CD14-positive monocyte (primary cell): ENCODE measurements at places on chromosomes 6 and 20.

GRCh38 chr20:3165473-3166337 is 6.0 kb upstream of the FASTKD5 start:
- DNase-seq = no peak

- no peak for DNase-seq
These were observed 20.0 kb upstream of the KCNK5 start for GRCh38 chr6:39249278-39249677.

GRCh38 chr20:17698384-17698783 is 1.4 kb upstream of the BANF2 start:
- no peak for DNase-seq

DNA sequence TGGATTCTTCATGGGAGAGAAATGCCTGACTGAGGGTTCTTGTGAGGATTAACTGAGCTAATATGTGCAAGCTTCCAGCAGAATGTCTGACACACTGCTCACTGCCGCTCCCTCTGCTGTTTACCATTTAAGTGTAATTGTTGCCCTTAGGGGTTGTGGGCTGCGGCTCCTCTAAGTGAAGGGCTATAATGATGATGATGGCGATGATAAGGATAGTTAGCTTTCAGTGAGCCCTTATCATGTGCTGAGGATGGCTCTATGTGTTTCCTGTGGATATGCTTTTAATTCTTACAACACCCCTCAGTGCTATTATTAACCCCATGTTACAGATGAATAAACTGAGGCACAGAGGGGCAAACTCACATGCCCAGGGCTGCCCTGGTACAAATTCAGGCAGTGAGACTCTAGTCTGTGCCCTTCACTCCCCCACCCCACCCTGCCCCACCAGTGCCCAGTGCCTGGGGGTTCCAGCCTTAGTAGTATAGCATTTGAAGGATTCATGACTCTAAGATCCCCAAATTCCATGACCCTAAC is 33.4 kb downstream of the TGM2 start:
- no peak for DNase-seq

DNA sequence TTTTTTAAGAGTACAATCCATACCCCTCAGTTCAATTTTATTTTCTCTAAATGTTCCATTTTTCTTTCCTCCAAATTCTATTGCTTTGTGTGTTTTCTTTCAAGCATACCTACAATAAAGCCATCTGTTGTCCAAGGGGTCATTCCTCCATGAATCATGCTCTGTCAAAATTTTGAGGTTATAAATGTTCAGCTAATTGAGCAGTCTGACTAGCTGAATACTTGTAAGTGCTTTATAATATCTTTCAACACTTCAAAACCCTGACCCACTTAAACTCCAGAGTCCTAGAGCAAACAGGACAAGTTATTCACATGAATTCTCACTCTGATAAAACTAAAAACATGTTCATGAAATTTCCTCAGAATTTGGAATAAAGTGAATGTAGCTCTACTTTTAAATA is 33.4 kb upstream of the EYA4 start:
- DNase-seq = no peak

DNA sequence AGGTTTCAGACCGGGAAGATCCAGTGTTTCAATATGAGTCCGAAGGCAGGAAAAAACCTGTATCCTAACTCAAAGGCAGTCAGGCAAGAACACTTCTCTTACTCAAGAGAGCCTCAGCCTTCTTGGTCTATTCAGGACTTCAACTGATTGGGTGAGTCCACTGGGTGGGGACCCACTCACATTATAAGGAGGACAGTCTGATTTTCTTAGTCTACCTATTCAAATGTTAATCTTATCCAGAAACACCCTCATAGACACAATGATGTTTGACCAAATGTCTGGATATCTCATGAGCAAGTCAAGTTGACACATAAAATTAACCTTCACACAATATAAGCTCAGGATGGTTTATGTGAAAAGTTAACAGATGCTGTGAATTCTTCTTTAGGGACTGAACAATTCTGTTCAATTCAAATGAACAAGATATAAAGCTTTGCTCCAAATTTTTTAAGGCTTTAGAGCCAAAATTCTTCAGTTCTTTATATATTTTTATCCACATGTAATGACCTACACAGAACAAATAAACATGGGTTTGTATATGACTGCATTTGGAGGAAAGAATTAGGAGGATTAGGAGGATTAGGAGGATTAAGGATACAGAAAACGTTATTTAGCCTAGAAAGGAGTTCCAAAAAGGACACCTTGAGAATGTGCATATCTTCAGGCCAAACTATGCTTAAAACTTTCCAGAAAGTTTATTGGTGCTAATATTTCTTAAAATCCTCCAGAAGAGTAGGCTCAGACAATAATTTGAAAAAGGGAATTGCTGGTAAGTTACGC is 35.3 kb upstream of the LAMA2 start:
- no peak for DNase-seq

GRCh38 chr6:116877743-116878142 is 701 bp downstream of the RFX6 start:
- DNase-seq = no peak

DNA sequence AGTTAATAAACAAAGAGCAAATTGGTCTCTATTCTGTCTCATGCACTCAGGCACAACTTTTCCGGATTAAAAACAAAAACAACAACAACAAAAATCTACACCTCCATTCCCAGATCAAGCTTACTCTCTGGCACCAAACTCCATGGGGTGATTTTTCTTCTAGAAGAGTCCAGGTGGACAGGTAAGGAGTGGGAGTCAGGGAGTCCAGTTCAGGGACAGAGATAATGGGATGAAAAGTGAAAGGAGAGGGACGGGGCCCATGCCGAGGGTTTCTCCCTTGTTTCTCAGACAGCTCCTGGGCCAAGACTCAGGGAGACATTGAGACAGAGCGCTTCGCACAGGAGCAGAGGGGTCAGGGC is 437 bp upstream of the HLA-A start:
- DNase-seq = no peak

DNA sequence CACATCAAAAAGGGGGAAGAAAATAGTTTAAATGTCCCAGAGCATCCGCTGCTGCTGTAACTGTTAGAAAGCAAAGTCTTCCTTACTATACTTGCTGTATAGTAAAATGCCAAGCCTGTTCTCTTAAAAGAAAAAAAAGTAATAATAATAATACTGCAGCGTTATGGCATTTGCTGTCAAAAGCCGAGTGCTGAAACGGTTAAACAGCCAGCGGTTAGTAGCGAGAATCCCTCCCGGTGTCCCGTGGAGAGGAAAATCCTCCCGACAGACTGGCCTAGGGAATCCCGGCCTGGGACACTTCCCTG is 19.5 kb upstream of the NFATC2 start:
- no peak for DNase-seq

DNA sequence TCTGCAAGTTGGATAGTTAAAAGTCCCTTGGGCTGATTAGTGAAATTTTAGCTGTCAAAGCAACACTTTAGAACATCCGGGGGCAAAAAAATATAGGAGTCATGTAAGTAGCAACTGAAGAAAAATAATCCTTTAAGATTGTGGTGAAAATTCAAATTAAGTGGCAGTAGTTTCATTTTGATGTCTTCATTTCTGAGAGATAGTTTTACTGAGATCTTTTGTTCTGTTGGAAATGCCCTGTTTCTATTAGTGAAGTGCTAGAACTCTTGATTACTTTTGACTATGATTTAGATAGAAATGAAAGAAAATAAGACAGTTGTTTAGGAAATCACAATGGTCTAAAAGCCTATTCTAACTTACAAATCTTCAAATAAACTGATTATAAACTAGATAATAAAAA is 587.3 kb upstream of the MMS22L start:
- DNase-seq = no peak

DNA sequence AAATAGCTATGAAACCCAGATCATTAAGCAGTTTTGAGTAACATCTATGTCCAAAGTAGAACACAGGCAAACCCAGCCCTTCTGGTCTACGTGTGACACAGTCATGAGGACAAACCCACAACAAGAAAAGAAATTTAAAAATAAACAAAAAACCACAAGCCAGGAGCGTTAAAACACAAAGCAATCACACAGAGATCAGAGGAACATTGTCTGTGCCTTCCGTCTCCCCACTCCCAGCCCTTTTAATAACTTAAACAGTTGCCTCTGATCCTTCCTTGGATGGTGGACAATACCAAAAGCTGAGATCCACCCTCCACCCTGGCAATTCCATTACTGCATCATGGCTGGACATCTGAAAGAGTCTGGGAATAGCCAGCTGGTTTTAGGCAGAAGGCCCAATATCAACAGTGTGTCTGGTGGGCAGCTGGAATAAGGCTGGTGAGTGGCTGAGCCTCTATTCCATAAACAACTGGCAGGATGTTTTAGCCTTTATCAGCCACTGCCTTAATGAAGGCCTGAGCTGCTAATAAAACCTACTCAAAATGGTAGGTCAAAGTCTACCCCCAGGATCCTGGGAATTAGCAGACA is 15.7 kb upstream of the LAMA4 start:
- DNase-seq = no peak

- no peak for DNase-seq
These were observed 37.0 kb downstream of the BPIFB1 start for GRCh38 chr20:33320006-33320405.

DNA sequence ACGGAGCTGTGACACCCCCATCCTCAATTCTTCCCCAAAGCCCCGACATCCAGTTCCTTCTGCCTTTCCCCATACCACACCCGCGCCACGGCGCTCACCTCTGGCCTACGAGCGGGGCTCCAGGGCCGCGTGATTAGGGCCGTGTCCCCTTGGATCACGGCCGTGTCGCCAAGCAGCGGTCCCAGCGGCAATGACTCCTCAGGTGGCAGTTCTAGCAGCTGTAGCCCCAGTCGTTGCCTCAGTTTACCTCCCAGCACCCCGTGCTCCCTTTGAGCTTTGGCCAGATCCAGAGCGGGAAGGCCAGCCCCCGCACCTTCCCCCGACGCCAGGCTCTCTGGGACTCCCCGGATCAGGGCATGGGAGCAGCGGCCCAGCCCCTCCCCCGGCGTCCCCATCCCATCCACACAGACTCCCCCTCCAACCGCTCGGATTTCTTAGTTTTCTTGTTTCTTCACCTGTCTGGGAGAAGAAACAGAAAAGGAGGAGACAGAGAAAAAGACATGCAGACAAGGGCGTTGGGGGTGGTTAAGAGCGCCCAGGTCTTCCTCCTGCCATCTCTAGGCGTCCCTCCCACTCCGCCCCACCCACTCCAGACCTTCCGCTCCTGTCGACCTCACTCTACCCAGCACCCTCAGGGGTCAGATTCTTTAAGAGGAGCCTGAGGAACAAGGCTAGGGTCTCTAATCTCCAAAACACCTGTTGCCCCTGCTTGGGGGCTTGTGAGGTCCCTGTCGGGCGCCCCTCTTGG is at the start of gene DDAH2:
DDAH2 (minus strand) TSS at position 533 of the 748 bp plus-strand sequence; CDS start at position 395, 138 bp downstream.
- no peak for DNase-seq

- no peak for DNase-seq
These were observed 154.7 kb upstream of the LAMP5 start for GRCh38 chr20:9359561-9360308.

- no peak for DNase-seq
These were observed 199.2 kb downstream of the MAFB start for GRCh38 chr20:40489886-40490285.

GRCh38 chr6:109351231-109352130 is 30.8 kb downstream of the CD164 start:
- peak; percentile 50 for DNase-seq

- DNase-seq = no peak
These were observed 90.4 kb downstream of the MAP3K7 start for GRCh38 chr6:90496258-90497016.

GRCh38 chr6:21348504-21349195 is 244.9 kb upstream of the SOX4 start:
- no peak for DNase-seq

DNA sequence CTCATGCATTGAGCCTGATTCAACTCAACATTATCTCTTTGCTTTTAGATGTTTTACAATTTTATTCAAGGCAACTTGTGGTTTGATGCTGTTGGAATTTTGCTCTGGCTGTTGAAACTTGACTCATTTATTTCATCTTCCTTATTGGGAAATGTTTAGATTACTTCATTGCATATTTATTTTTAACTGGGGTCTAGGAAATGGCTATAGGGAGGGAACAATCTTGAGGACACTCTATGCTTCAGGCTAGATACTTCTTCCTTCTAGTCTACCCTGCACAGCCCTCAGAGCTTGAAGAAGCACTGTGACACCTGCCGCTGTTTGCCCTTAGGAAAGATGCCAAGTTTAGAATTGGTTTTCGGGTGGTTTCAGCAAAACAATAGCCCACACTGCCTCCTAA is 183.4 kb downstream of the ADGRG6 start:
- no peak for DNase-seq

DNA sequence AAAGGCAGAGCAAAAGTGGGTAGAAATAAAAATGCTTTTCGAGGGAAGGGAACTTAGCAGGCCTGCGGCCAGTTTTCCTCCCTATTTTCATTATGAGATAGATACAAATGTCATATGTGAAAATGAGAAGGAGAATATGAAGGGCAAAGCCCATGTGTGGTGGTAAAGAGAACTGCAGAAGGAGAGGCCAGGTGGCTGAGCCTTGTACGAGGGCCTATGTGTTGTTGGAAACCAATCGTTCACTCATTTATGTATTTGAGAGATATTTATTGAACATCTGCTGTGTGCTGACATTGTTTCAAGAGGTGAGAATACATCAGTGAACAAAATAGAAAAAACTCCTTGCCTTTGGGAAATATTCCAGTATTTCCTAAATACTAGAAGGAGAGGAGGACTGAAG is 147.7 kb downstream of the SH3BGRL2 start:
- DNase-seq = no peak

DNA sequence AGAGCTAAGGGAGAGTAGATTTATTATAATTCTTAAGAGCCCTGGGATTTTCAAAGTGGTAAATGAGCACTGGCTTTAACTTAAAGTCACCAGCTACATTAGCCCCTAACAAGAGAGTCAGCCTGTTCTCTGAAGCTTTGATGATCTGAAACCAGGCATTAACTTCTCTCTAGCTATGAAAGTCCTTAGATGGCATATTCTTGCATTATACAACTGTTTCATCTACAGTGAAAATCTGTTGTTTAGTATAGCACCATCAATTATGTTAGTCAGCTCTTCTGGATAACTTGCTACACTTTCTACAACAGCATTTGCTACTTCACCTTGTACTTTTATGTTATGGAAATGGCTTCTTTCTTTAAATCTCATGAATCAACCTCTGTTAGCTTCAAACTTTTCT is 1046.7 kb downstream of the HACE1 start:
- no peak for DNase-seq

DNA sequence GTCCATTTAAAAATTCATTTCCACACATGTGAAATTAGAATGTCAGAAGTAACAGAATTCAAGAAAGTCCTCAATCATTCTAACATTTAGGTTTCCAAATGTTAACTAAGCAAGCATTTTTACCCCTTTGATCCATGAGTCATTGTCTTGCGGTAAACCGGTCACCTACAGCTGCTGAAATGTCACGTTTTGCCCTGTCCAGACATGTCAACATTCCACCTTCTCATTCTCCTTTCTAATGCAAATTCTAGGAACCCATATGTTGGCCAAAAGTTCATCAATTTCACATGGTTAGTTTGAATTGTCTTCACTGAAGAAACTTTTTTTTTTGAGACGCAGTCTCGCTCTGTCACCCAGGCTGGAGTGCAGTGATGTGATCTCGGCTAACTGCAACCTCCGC is 117.2 kb downstream of the IPCEF1 start:
- no peak for DNase-seq

- no peak for DNase-seq
These were observed 78.7 kb upstream of the SAMD5 start for GRCh38 chr6:147429794-147430193.
